ENCODE measurements at places on chromosomes 12 and 14.
A peak's percentile ranks its signal among the peaks of the same experiment; 100 is the strongest.

DNA sequence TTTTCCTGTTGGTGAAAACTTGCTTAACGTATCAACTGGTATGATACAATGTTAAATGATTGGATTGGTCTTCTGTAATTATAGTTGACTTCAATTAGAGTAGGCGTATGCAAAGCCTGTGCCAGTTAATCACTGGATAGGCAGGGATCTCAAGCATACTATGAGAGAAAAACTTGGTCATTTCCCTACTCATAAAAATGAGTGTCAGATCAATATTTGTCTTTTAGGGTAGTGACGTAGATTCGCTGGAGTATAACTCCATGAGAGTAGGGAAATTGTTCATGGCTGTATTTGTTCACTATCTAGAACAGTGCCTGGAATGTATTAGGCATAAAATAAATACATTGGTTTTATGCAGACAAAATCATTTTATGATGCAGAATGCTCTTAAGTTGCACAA, 28.6 kb downstream of the NAA30 start:
- H3K27me3 ChIP-seq = no peaks in the 10 kb centered on the region
- no peak for DNase-seq
- no peak overlapping the region for H3K27ac ChIP-seq
- no peaks in the 10 kb centered on the region for H3K4me1 ChIP-seq
- H3K4me3 ChIP-seq = no peak overlapping the region

DNA sequence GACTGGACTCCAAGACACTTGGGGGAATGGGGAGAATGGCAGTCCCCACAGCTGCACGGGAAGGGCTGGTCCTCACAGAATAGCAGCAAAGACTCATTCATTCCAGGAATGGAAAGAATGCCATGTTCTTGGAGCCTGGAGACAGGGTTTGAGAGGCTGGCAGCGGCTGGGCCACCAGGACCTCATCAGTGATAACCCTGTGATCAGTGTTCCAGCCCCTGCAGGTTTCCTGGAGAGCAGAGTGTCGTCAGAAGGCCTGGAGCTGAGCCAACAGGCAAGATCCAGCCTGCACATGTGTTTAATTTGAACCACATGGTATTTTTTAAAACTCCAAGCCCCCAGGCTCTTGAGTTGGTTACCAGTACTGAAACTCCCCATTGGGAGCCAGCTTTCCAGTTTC, 11.3 kb downstream of the BDKRB1 start:
- H3K27me3 ChIP-seq = no peaks in the 10 kb centered on the region
- H3K4me3 ChIP-seq = no peak overlapping the region
- peak; percentile 82 for DNase-seq
- no peak overlapping the region for H3K27ac ChIP-seq

DNA sequence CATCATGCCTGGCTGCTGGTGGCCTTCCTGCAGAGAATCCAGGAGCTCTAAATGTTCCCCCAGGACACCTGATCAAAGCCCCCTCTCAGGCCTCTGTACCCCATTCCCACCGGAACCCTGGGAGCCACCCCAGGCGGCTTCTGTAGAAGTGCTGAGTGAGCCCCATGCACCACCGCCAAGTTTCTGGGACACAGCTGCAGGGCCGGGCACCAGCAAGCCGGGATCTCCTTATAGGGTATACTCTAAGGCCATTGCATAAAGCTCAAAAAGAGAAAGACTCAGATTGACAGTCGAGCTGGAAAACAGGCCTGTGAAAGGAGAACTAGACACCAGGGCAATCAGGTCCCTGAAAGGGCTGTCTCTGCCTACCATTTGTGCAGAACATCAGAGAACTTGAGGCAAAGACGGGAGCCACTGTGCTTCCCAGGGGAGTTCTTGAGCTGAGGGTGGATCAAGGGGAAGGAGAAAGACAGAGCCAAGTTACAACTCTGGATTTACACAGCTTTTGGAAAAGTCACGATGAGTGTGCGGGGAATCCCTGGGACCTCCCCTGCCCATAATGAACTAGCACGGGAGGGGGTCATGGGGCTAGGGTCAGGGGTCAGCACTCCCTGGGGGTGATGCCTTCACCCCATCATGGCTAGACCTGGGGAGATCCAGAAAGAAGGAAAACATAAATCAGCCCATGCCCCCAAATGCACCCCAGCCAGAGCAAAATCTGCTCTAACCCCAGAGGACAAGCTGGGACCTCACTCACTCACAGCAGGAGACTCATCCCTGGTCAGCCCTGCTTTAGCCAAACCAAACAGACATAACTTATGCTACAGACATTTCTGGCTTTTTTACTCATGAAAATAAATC, 51.1 kb downstream of the ITPK1 start:
- H3K4me3 ChIP-seq = no peak overlapping the region
- H3K36me3 ChIP-seq = no peaks in the 10 kb centered on the region
- peaks cover 9% of the 10 kb centered on the region for H3K4me1 ChIP-seq
- no peak for DNase-seq

GRCh38 chr12:4978737-4979136, 64.9 kb upstream of the KCNA5 start:
- H3K36me3 ChIP-seq = no peaks in the 10 kb centered on the region
- no peak for DNase-seq
- no peak overlapping the region for H3K4me3 ChIP-seq
- H3K27ac ChIP-seq = no peak overlapping the region

- no peak for DNase-seq
- no peak overlapping the region for H3K27ac ChIP-seq
- H3K4me1 ChIP-seq = no peaks in the 10 kb centered on the region
- no peaks in the 10 kb centered on the region for H3K36me3 ChIP-seq
- no peak overlapping the region for H3K4me3 ChIP-seq
Measured at GRCh38 chr12:78931466-78931990, 67.0 kb downstream of the SYT1 start.

DNA sequence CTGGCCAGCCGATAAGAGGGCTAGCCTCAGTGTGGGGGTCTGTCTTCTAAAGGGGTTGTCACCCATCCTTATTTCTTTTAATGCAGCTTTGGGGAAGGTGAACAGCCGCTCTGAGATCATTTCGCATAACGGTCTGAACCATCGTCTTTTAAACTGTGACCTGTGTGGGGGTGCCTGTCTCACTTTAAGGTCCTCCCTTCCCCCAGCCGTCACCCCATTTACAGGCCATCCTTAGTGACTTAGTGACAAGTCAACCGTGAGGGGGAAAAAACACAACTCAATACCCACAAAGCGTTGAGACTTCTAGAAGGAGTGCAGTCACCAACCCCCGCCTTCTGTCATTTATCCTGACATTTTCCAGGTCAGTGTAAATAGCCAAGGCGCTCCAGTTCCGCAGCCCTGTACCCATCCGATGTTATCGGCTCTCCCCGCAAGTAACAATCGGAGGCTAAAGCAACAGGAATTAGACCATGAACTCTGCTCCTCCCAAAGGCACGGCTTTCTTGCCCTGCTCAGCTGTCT, 505 bp upstream of the DENND5B start:
- no peaks in the 10 kb centered on the region for H3K36me3 ChIP-seq
- H3K4me1 ChIP-seq = peaks cover 22% of the 10 kb centered on the region
- DNase-seq = no peak
- H3K27me3 ChIP-seq = no peaks in the 10 kb centered on the region

DNA sequence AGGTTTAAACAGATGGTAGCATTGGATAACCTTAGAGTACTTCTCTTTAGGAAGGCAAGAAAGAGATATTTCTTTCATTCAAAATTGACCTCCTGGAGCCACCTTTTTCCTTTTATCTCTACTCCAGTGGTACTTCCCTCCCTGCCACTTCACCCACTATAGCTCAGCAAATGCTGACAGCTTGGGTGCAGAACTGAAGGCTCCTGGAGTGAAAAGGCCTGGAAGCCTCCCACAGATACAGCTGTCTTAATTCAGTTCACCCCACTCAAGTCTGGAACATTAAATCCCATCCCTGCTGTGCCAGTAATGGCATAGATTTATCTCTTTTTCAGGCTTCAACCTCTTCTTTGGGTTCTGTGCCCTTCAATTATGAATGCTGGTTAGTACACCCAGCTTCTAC, 140.3 kb downstream of the NEDD1 start:
- no peak overlapping the region for H3K27ac ChIP-seq
- no peaks in the 10 kb centered on the region for H3K36me3 ChIP-seq
- no peak overlapping the region for H3K4me3 ChIP-seq
- no peaks in the 10 kb centered on the region for H3K27me3 ChIP-seq
- H3K4me1 ChIP-seq = no peaks in the 10 kb centered on the region

DNA sequence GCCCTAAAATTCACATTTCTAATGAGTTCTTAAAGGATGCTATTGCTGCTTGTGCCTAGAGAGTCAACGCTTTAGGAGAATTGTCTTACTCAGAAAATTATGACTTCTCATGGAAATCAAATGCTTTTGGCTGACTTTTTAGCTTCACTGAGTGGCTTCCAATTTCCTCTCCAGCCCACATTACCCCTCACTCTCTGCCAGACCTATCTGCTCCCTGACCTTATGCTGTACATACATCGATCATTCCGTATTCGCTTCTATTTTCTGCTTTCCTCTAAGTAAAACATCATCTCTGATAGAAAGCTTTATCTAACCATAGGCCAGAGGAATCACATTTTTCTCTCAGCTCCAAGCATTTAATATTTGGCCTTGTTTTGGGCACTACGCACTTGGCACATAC, 12.5 kb upstream of the SMCO3 start:
- H3K4me1 ChIP-seq = no peaks in the 10 kb centered on the region
- no peak overlapping the region for H3K27ac ChIP-seq
- no peaks in the 10 kb centered on the region for H3K27me3 ChIP-seq
- no peaks in the 10 kb centered on the region for H3K36me3 ChIP-seq
- DNase-seq = no peak

- no peak overlapping the region for H3K27ac ChIP-seq
- no peak for DNase-seq
- H3K4me3 ChIP-seq = no peak overlapping the region
- H3K36me3 ChIP-seq = peaks cover 9% of the 10 kb centered on the region
Measured at GRCh38 chr12:49583366-49584094, 15.6 kb upstream of the MCRS1 start.

All from suprapubic skin (tissue), 4 donors.